ENCODE measurements at places on chromosomes 2 and 18.

GRCh38 chr2:55097082-55097460 lies 46.8 kb upstream of the RTN4 start:
- no peak for DNase-seq

DNA sequence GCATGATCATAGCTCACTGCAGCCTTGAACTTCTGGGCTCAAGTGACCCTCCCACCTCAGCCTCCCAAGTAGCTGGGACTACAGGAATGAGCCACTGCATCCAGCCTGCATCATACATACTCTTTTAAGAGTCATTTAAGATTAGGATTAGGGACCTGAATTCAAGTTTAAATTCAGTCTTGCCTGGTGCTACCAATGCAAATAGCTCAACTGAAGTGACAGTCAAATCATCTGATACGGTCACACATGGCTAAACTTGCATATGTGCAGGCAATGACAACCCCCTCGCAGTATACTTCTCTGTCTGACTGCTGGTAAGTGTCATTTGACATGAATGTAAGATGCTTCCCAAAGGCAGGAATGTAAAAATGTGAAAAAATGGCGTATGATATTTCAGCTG lies 31.8 kb upstream of the TMEM131 start:
- no peak for DNase-seq

GRCh38 chr18:40088130-40088529 lies 1866.9 kb upstream of the PIK3C3 start:
- no peak for DNase-seq

DNA sequence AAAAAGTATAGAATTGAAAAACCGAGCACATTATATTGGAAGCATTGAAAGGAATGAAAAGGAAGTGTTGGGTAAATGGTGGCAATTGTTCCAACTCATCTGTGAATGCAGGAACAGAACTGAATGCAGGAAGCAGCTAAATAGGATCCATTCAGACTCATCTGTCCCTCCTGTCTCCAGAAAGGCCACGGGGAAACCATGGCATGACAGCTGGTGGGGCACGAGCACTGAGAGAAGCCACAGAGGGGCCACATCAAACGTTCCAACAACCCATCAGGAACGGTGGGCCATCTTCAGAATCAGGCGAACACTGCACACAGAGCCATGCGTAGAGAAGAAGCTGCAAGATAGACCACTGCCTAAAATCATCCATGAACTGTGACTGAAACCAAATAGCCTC lies 138.5 kb upstream of the SLC35G4 start:
- no peak for DNase-seq

DNA sequence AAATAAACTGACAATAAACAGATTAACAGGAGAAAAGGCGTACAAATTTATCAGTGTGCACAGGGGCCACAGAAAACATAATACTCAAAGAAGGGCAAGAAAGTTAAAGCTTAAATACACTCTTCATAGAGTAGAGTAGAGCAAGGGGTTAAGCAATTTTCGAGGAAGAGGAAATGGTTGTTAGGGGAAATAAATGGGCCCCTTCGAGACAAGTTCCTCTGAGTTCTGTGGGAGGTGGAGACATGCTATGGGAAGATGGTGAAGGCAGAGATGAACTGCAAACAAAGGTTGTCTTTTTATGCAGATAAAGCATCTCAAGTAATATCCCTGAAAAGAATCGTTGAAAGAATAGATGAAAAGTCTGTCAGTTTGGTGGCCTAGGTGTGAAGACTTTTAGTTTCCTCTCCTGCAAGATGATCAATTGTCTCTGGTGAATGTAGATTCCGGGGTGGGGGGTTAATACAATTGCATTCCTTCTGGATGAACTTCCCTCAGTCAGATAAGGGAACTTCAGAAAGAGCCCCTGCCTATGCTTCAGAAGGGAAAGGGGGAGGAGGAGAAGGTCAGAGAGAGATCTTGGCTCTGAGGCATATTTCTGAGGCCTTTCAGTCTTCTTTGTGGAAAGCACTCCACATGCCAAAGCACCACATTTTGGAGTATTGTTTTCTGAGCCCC lies 127.0 kb downstream of the METTL4 start:
- no peak for DNase-seq

DNA sequence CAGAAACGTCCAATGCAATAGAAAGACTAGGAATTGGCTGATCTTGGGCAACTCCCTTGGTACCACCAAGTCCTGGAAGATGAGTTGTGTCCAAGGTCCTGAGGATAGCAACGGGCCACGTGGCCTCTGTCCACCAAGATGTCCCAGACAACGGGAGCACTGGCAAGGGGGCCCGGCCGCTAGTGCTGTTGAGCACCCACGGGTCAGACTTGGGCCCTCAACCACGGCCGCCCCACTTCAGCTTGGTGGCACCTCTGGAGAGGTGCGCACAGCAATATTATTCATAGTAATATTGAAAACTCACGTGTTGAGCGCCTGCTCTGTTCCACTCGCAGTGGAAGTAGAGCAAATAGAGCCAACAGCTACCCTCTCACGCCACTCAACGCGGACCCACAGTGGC lies 19.0 kb downstream of the PASK start:
- DNase-seq = no peak

- DNase-seq = no peak
Measured at GRCh38 chr2:144703852-144704708, 184.2 kb upstream of the ZEB2 start.

DNA sequence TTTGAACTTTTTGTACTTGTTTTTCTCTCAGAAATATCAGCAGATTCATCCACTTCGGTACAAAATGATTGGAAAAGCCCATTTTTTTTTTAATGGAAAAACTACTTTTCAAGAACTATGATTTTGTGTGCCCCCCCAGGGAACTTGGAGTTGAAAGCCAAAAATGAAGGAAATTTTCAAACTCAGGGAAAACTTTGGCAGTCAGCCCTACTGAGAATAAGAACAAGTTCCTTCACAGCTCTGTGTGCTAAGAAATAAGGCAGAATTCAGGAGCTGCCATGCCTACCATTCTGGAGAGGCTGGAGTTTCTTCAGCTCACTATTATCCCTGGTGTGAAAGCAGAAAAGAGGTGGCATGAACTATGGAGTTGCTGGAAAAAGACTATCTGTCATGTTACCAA lies 226.0 kb upstream of the SLC35G4 start:
- DNase-seq = no peak

DNA sequence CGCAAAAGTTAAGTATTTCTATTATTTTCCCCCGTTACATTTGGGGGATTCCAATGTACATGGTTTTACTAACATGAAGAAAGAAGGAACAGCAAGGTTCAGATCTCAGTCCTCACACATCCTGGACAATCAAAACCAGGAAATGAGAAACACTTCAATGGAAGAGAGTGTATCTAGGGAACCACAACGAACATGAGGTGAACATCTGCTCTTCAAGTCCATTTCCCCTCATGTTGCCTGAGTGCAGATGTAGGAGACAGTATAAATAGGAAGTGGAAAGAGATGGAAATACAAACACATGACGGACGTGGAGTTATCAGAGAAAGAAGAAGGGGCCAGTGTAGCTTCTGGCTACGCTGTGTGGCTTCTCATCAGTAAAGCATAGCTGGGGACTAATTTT lies 52.6 kb downstream of the CHN1 start:
- no peak for DNase-seq

- no peak for DNase-seq
Measured at GRCh38 chr2:230716588-230716987, 3.9 kb downstream of the CAB39 start.

DNA sequence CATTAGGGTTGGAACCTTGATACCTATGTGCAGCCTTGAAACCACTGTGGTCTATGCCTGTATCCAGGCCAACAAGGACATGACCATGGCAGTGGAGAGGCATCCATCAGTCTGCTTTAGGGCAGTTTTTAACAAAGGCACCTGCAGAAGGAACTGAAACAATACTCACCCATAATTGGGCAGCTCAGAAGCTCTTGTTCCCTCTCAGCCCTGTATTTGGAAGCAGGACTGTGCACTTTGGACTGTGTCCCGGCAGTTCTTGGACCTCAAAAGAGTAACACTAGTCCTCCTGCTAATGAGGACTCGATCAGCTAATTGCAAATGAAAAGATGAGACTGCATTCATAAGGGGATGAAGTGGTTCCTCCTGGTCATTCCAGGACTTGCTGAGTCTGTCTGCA lies 500.2 kb upstream of the TNP1 start:
- DNase-seq = no peak
